ENCODE measurements at places on chromosomes 7 and 10.

GRCh38 chr10:29987471-29987870, 71.9 kb downstream of the JCAD start:
- DNase-seq, result no peak

GRCh38 chr7:30166155-30166840, 31.5 kb downstream of the MTURN start:
- DNase-seq, result no peak

DNA sequence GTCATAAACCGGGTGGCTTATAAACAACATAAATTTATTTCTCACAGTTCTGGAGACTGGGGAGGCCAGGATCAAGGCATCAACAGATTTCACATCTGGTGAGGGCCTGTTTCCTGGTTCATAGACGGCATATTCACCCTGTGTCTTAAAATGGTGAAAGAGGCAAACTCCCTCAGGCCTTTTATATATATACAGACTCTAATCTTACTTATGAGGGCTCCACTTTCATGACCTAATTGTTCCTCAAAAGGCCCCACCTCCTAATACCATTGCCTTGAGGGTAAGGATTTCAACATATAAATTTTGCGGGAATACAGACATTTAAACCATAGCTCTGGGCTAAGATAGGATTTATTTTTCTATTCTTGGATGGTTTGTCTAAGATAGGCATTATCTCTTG, 187.2 kb downstream of the PPP1R3A start:
- no peak for DNase-seq

DNA sequence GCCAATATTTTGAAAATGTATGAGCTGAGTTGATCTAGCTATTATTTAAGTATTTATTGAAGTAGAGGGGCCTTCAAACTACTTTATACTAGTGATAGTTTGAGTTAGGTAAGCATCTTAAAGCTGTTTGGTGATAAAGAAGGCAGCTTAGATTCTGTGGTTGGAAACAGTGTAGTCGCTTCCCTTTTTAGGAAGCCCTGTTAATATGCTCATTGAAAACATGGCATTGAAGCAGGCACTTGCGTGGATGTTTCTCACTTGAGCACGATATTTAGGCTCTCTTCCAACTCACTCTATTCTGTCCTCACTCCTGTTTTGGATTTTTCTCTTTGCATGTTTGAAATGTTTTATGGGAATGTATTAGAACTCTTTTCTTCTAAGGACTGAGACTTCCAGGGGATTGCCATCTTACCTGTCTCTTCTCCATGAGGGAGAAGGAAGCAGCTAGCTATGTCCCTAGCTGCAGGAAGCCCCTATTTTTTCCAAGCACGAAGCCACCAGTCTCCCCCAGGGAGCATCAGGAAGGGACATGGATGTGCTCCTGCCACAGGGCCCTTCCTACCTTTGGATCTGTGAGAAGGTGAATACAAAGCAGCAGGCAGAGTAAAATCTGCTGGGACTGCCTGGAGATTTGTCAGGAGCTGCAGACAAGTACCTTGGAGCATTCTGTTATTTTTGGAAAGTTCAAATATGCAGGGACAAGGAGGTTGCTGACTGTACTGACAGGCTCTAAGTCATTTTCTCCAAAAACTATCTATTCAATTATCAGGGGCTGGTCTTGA, 22.0 kb upstream of the BMPR1A start:
- no peak for DNase-seq

DNA sequence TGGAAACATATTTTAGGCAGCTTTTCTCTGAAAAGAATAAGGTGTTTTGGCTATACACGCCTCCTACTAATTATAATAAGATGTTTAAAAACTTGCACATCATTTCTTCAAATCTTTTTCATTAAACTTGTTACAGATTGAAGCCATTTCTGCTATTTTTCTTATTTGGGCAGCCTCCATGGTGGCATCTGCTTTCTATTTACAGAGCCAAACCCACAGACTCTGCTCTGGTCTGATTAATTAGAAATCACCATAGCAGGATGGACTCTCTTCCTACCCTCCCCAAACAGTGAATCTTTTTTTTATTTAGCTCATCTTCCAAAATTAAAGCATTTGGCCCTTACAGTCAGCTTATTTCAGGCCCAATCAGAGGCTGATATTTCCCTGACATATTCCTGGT, 85.7 kb upstream of the AOAH start:
- DNase-seq, result no peak

All from AML-193 (cell line).